ENCODE measurements at places on chromosomes 11 and 22.

GRCh38 chr22:49699928-49700498, 127.7 kb downstream of the BRD1 start:
- DNase-seq, result no peak

DNA sequence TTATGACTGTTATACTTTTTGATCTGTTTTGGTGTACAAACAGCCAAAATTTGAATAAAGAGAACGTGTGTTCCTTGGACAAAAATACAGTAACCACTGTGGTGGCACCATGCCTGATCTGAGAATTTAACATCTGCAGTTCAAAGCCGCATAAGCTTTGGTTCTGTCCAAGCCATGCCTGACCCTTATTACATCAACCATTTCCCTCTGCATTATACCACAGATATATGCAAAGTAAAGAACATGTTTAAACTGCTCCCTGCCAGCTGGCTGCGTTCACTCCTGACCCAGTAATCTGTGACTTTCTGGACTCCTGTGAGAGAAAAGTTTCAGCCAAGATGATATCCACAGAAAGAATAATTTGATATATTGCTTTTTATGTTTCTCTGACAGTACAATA, 890.5 kb upstream of the ANO3 start:
- no peak for DNase-seq

DNA sequence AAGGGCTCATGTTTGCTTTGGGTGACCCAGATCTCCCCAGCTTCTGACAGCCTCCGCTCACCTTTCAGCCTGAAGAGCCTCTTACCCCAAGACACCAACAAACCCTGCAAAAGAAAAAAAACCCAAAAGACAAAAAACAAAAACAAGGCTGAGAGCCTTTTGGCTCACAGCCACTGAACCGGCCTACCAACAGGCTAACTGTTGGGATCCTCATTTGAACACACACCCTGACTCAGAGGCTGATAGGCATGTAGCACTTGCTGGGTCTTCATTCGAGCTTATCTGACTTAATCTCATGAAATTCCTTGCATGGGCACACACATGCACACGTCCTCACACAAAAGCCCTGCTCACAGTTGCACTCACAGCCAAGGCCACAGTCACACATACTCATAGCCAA, 22.9 kb upstream of the TSKU start:
- no peak for DNase-seq

- no peak for DNase-seq
These were observed 124.6 kb upstream of the B3GAT1 start for GRCh38 chr11:134536677-134537076.

DNA sequence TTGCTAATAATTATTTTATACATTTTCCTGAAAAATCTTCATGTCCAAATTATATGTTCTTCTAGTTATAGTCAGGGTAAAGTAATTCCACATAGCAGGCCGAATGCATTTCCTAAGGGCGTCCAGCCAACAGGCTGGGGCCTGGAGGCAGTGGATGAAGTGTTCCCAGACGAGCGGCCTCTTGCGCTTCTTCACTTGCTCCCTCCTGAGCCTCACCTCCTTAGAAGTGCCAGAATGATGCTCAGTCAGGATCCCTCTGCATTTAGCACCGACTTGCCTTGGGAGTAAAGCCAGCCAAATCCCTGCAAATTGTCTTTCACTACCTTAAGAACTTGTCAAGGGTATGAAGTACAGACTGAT, 1.5 kb downstream of the OLFML1 start:
- no peak for DNase-seq

GRCh38 chr11:116240710-116241109, 532.1 kb downstream of the BUD13 start:
- no peak for DNase-seq

DNA sequence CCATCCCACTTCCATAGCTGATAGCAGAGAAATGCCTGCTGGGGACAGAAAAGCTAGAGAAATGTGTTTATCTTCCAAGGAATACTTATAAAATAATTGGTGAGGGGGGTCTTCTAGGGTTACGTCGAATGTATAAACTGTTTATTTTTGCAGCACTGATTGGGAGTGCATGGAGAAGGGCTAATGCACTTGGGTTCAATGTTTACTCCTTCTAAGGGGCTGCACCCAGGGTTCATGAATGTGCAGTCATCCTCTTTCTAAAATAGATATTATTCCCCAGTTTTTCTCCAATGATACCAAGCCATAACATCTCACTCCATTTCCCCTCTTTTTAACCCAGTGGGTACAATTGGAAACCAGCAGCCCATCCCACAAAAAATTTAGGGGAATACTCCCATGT, 336.9 kb downstream of the ETS1 start:
- no peak for DNase-seq

GRCh38 chr11:96758957-96759356, 369.1 kb downstream of the JRKL start:
- DNase-seq, result no peak

- DNase-seq, result peak; percentile 19
These were observed 585 bp upstream of the NADSYN1 start for GRCh38 chr11:71452199-71453036.

DNA sequence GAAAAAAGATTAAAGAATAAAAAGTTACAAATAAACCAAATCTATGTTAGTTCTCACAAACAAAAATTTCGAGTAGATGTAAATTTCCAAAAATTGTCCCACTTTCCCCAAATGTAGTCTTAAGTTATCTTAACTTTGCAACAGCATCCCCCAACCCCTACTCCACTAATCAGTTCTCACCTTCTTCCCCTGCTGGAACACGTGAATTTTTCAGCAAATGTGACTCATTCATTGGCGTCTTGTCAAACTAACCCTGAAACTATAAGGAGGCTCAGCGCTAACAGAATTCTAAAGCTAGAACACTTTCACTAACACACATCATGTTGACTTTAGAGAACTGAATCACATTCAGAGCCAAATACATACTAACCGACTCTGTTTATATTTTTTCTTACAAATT, 46.1 kb downstream of the PHF21A start:
- no peak for DNase-seq

DNA sequence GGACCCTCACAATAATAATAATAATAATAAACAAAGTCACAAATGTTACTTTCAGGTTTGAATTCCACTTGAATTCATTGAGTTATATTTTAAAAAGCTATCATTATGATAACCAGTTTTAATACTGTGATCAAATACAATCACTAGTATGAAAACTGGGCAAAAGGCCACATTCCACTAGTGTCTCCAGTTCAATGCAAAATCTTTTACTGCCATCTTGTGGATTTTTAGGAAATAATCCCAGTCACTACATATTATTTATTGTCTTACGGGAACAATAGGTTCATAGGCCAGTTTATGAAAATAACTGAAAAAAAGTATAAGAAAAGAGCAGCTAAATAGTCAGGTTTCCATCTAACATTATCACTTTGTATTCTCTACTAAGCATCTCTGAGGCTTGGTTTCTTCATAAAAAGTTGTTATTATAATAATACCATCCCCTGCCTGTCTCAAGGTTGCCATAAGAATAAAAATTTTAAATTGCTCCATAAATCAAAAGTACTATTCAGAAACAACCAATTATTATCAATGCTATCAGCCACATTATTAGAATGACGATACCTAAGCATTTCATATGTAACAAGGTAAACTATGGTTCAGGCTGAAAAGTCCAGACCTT, 533.9 kb upstream of the CCDC90B start:
- peak; percentile 47 for DNase-seq

GRCh38 chr11:19429108-19429760, 188.5 kb upstream of the E2F8 start:
- DNase-seq, result no peak

- DNase-seq, result peak; percentile 73
These were observed 30.0 kb downstream of the MAPK1 start for GRCh38 chr22:21837248-21837979.

DNA sequence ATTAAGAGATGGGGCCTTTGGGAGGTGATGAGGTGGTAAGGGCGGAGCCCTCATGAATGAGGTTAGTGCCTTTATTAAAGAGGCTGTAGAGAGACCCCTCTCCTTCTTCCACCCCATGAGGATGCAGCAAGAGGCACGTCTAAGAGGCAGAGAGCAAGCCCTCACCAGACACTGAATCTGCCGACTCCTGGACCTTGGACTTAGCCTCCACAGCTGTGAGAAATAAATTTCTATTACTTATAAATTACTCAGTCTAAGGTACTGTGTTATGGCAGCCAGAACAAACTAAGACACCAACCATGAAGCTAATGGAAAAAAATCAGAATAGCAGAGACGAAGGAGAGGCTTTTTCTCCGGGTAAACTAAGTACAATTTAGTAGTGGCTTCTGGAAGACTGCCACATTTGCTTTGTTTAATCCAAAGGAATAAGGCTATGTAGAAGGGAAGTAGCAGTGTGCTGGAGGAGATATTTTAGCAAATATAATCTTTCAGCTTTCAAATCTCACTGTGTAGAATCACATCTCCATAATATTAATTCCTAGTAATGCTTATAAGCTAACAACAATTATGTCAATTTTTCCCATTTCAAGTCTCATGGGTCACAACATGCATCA, 12.3 kb upstream of the SIK2 start:
- no peak for DNase-seq

GRCh38 chr11:64850979-64851567, 6.6 kb upstream of the CDC42BPG start:
- no peak for DNase-seq

- no peak for DNase-seq
These were observed 34.4 kb downstream of the PRDM11 start for GRCh38 chr11:45180848-45181192.

DNA sequence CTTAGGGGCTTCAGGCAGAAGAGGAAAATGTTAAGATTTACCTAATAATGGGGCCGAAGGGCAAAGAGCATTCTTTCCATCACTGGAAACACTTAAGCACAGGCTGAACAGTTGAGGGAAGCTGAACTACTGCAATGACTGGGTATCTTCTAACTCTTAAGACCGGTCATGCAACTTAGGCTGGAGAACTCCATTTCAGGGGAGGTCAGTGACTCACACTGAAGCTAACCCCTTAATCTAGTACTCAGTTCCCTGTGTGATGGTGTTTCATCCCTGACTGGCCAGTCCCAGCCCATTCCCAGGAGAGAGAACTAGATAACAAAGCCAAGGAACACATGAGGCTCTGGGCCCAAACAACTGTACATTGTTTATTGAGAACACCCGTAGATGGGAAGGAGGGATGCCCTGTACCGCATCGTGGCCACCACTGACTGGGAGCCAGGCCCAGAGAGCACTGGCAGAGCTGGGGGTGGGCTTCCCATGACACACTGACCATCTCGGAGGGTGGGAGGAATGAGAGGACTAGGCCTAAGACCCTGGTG, 10.5 kb downstream of the RPL27A start:
- DNase-seq, result peak; percentile 45

GRCh38 chr11:1519028-1520010, 32.7 kb upstream of the MOB2 start:
- DNase-seq, result no peak

GRCh38 chr11:111542606-111543275, 2.2 kb downstream of the LAYN start:
- no peak for DNase-seq

DNA sequence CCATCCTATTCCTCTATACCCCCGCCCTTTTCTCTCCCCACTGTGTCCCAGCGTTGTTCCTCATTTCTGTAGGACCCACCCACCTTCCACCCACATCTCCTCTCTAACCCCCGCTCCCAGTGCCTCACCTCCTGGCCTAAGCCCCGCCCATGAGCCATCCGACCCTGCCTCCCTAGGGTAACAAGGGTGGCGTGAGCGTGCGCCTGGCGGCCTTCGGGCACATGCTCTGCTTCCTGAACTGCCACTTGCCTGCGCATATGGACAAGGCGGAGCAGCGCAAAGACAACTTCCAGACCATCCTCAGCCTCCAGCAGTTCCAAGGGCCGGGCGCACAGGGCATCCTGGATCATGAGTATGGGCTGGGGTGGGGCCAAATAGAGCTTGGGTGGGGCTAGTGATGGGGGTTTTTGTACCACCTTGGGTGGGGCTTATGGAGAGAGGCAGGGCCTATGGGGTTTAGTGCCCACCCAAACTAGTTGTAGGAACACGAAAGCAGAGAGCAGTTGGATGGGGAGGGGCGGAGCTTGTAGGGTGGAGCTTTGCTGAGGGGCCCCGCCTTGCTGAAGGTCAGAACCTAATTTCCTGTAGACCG, 4.5 kb downstream of the INPP5J start:
- DNase-seq, result no peak

GRCh38 chr22:23233752-23234408, 53.6 kb downstream of the BCR start:
- DNase-seq, result no peak

DNA sequence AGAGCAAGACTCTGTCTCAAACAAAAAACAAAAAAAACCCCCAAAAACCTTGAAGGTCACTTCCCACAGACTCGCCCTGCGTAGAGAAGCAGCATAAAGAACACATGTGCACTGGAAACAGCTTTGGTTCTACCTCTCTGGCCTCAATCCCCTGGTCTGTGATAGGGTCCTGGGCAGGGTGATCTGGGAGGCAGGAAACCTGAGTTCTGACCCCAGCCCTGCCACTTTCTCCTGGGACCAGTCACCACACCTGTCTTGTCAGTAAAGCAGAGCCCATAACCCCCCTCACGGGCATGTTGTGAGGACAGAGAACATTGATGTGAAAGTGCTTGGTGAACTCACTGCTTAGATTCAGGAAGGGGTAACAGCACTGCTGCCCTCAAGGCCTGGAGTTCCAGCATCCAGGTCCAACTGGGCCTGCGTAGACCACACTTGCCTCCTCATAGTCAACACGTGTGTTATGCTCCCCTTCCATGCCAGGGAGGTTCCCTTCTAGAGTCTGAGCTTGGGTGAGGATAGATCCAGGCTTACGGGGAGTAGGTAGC, 11.4 kb downstream of the UCP2 start:
- DNase-seq, result no peak

DNA sequence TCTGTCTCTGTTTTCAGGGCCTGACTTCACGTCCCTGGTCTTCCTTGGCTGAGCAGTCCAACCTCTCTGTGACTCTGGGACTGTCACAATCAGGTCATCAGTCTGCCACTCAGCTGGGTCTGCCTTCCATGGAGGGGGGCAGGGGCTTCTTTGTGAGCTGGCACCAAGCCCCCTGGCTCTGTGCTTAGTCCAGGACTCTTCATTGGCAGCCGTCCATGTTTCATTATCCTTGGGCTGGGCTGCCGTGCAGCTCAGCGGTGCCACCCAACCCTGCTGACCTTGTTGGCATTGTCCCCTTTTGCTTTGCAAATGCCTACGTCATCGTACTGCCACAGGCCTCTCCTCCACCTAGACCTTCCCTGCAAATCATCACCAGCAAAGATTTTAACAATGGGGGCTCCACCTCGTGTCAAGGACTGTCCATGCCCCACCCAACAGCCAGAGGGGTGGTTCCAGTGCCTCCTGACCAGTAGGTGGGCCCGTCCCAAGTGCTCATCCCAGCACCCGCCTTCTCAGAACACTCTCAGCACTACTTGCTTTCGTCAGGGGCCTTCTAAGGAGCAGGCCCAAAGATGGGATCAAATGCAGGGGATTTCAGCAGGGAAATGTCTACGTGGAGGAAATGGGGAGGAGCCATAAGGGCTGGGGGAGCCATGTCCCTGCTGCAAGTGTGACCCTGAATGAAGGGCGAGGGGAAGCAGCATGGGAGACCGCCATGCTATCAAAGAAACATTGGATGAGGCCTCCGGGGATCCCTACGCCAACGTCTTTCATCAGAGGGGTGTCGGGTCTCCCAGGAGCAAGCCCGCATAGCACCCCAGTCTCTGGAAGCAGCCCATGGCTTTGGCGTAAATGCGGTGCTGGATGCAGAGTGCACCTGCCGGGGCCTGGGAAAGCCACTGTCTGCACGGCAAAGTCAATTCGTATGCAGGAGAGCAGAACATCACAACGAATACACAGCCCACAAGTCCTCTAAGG, 18.2 kb downstream of the KRTAP5-6 start:
- DNase-seq, result no peak
